ENCODE measurements at places on chromosomes 6 and 20. TPM values are rescaled to one million over a fixed set of nuclear protein-coding genes. Genes with fewer than 3 reads are reported as not detected.

GRCh38 chr20:50040432-50041245 lies 57.9 kb downstream of the SNAI1 start:
- DNase-seq, result no peak

Gene GPR63
- 0.87 TPM for total RNA-seq

Gene APMAP
- 49.2 TPM for total RNA-seq

GRCh38 chr6:87698547-87699006 lies 3.5 kb downstream of the AKIRIN2 start:
- no peak for DNase-seq

DNA sequence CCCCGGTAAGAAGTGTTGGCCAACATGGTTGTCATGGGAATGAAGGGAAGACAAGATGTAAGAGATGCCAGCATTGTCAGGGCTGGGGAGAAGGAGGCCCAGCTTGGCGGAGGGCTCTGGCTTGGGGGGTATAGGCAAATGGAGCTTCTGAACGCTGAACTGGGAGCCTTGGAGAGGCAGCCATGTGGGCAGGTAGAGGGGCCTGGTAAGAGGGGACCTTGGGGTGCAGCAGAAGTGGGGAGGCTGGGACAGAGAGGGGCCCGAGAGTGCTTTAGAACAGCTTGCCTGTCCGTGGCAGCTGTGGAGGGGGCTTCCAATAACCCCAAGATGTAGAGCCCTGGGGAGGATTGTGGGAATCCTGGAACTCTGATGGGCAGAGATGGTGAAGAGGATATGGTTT lies 3.0 kb downstream of the SLC22A1 start:
- DNase-seq, result no peak

DNA sequence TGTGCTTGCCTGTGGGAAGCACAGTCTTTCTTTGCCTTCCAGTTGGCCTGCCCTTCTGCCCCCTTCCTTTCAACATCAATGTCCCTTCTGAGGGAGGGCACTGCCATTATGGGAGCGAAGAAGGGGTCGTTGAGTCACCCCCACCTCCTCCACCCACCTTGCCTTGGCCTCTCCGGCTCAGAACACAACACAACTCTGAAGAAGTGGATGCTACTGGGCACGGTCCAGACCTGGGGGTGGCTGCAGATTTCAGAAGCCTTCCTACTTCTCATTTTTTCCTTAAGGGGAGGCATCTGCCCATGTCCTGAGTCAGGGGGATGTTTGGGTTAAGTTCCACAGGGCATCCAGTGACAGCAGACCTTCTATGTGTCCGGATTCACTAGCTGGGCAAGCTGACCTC lies 72.1 kb downstream of the GFOD1 start:
- no peak for DNase-seq

- DNase-seq, result no peak
These were observed 19.3 kb downstream of the JARID2 start for GRCh38 chr6:15264902-15265761.

GRCh38 chr20:19996917-19997316 lies 20.2 kb upstream of the NAA20 start:
- no peak for DNase-seq

Gene CST4
- total RNA-seq, result not detected
